ENCODE measurements at places on chromosomes 6 and 20.

DNA sequence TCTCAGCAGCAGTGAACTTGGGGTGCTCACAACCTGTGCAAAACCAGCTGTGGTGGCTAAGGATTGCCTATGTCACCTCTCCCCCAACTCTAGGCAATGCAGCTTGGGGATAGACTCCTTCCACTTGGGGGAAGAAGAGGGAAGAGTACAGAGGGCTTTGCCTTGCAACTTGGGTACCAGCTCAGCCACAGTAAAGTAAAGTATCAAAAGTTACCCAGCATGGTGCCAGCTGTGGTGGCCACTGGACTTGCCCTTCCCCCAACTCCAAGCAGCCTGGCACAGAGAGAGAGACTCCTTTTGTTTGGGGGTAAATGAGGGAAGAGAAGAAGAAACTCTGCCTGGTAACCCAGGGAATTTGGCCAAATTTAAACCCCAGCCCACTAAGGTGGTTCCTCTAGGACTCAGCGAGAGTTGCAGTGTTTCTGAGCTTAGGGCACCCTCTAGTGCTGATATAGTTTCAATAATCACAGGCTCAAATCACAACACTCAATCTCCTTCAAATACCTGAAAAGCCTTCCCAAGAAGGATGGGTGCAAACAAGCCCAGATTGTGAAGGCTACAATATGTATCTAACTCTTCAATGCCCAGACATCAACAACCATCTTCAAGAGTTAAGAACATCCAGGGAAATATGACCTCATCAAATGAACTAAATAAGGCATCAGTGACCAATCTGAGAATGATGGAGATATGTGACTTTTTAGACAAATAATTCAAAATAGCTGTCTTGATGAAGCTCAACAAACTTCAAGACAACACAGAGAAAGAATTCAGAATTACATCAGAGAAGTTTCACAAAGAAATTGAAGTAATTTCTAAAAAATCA, 7.6 kb upstream of the DEFB129 start:
- DNase-seq, result no peak

DNA sequence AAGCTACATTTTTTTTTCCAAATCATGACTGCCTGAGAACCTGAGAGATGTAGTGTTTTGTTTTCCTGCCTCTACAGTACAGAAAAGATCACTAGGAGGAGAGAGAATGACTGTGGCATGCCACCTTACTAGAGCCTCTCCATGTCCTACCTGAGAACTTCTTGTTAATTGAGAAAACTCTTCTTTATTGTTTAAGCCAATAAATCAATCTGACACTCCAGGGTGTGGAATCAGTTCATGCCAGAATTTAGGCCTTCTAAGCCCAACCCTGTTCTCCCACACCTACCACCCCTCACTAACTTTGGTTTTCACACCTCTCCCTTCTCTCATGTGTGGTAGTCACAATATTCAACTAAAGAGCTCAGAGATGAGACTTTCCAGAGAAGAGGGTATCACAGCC, 24.9 kb upstream of the BTN3A2 start:
- no peak for DNase-seq

- no peak for DNase-seq
Measured at GRCh38 chr6:24788031-24788665, 10.6 kb downstream of the ARMH2 start.

GRCh38 chr6:122571888-122572287, 38.3 kb upstream of the PKIB start:
- no peak for DNase-seq
